Stimulated activated CD8-positive, alpha-beta memory T cell treated with anti-CD3 and anti-CD28 coated beads, Interleukin-12 subunit alpha, Interleukin-12 subunit beta, amount 100 ng/mL, for 4 hours (primary cell): ENCODE measurements at places on chromosomes 16 and 17.

- DNase-seq, result no peak
Measured at GRCh38 chr17:39485555-39485954, 24.3 kb downstream of the CDK12 start.

- DNase-seq, result no peak
Measured at GRCh38 chr17:33015716-33016346, 24.2 kb downstream of the SPACA3 start.

- DNase-seq, result no peak
Measured at GRCh38 chr17:78132767-78133178, 2.2 kb downstream of the TMC8 start.

GRCh38 chr17:39923836-39924690, 3.3 kb downstream of the ORMDL3 start:
- DNase-seq, result no peak

DNA sequence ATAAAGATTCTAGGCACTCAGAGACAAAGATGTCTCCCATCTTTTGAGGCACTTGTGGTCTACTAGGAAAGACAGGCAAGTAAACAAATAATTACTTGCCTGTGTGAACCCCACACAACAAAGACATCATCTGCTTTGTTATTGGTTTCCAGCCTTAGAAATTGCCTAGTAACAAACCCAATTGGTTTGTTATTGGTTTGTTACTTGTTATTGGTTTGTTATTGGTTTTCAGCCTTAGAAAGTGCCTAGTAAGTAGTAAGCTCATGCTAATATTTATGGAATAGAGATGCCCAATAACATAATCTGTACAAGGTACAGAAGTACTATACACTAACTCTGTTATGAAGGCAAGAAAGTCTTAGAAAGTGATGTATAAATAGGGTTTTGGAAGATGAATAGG, 67.1 kb downstream of the ASIC2 start:
- no peak for DNase-seq

DNA sequence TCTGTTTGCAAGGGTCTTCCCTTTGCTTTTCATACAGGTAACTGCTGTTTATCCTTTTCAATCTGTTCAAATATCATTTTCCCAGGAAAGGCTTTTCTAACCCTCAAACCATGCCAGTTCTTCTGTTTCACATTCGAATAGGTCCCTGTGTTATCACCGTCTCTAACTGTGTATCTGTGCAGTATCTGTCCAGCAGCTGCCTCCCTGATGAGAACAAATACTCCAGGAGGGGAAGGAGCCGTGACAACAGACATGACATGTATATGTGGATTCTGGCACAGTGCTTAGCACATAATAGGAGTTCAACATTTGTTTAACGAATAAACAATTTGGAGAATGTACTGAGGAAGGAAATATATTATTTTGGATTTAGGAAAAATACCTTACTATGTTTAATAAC, 95.7 kb downstream of the STX8 start:
- no peak for DNase-seq

GRCh38 chr16:21277927-21278706, at the start of gene CRYM:
TSS of gene CRYM (minus strand) at chr16:21278290. CDS start at chr16:21278251, 39 bp downstream.
- DNase-seq, result peak; percentile 3
